ENCODE measurements at places on chromosomes 3 and 15. TPM values are rescaled to one million over a fixed set of nuclear protein-coding genes. Genes with fewer than 3 reads are reported as not detected.

ITIH3 gene
- not detected for total RNA-seq

PTPRG gene
- total RNA-seq: 108 TPM

LRRC31 gene
- total RNA-seq: not detected

GABRR3 gene
- not detected for total RNA-seq

CFAP92 gene
- 1.2 TPM for total RNA-seq

AHSG gene
- not detected for total RNA-seq

TNK2 gene
- 77.5 TPM for total RNA-seq

CHDH gene
- 12.7 TPM for total RNA-seq

TUSC7 gene
- total RNA-seq: not detected

HOMER2 gene
- total RNA-seq: 31.8 TPM

ADCY5 gene
- total RNA-seq: 3.9 TPM

EOGT gene
- 27.5 TPM for total RNA-seq

DNA sequence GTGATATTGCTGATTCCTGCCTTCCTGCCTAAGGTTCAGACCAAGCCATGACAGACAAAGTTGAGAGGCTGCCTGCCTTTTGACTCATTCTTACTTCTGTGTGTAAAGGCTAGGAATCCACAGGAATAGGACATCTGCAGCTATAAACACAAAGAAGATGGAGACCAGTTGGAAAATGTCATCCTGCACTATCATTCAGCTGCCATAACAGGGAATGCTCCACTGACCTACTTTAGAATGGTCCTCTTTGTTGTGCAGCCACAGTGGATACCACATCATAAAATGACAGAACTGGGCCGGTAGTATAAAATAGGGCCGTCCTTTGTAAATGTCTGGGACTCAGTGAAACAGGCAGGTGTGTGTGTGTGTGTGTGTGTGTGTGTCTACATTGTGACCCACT, 75.1 kb downstream of the STAC start:
- no peak for DNase-seq

GRCh38 chr3:39144748-39145380, 8.5 kb downstream of the CSRNP1 start:
- peak; percentile 43 for DNase-seq

DNA sequence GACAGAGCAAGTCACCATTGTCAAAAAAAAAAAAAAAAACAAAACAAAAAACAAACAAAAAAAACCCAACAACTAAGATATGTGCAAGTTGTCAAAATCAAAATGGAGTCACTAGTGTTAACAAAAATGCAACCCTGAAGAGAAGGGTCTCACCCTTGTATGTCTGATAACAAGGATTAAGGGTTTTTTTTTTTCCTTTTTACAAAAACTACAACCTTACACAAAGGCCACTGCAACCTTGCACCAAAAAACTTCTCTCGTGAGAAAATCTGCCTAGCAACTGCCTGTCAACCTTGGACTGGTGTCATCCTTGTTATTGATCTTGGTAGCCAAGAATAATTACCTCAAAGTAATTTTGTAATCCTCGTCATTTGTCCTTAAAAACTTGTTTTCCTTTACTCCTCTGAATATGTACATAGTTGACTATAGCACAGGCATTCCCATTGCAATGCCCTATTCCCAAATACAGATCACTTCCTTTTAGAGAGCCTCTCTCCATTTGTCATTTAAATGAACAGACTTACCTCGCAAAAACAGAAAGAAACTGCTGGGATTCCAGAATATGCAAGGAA, 24.0 kb downstream of the TFRC start:
- DNase-seq: no peak

- no peak for DNase-seq
Measured at GRCh38 chr3:39029556-39029955, 22.2 kb downstream of the SCN11A start.

- DNase-seq: peak; percentile 25
Measured at GRCh38 chr15:66936109-66936860, 129.1 kb upstream of the SMAD3 start.

- DNase-seq: no peak
Measured at GRCh38 chr15:99315636-99316035, 64.4 kb downstream of the LRRC28 start.

DNA sequence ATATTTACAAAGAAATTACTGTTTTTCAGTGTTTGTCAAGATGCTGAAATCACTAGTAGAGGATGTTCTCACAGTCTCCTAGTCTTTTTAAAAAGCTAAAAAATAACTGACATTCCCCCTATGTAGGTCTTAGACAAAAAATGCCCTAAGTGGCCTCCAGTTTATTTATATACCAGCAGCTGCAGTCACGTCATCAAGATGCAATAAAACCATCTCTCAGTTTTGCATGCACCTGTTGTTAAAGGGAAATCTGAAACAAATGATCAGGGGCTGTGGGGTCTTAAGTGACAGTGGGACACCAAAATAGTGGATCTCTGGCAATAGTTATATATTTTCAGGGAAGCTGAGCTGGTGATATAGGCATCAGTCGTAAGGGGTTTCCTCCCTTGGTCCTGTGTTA, 146.5 kb upstream of the ARPP21 start:
- no peak for DNase-seq

DNA sequence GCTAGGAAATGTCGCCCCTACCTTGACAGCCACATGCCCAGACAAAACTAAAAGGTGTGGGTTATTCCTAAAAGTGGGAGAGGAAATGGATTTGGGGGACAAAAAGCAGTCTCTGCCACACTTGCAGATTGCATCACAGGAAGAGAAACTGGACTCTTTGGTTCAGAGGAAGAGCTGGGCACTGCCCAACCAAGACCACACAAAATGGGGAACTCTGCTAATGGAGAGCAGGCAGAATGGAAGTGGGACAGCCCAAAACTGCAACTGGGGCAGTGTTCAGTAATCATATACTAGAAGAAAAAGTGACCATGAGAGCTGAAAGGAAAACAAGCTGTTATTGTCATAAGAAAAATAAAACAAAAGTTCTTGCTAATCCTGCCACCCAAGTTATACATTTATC, 138.9 kb upstream of the FRMD4B start:
- DNase-seq: no peak

DNA sequence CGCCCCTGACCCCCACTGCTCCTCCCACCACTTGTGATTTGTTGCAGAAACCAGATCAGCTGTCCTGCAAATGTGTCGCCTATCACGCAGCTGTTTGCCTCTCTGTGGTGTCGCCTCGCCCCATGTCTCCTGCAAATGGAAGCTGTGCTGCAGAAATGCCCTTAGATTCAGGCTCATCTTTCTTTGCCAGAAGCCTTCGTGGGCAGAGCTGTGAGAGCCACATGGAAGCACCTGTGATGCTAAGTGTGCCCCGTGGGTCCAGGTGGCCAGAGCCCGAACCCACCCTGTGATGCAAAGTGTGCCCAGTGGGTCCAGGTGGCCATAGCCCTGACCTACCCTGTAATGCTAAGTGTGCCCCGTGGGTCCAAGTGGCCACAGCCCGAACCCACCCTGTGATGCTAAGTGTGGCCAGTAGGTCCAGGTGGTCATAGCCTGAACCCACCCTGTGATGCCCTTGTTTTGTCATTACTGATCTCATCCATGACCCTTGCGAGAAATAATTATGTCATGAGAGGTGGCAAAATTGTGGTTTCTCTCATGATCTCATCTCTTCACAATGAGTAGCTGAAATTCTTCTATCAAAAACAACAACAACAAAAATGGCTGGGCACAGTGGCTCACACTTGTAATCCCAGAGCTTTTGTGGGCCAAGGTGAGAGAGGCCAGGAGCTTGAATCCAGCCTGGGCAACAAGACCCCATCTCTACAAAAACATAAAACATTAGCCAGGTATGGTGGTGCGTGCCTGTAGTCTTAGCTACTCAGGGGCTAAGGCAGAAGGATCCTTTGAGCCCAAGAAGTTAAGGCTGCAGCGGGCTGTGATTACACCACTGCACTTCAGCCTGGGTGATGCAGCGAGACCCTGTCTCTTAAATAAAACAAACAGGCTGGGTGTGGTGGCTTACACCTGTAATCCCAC, 187.4 kb downstream of the GOLGA6L6 start:
- DNase-seq: peak; percentile 45

DNA sequence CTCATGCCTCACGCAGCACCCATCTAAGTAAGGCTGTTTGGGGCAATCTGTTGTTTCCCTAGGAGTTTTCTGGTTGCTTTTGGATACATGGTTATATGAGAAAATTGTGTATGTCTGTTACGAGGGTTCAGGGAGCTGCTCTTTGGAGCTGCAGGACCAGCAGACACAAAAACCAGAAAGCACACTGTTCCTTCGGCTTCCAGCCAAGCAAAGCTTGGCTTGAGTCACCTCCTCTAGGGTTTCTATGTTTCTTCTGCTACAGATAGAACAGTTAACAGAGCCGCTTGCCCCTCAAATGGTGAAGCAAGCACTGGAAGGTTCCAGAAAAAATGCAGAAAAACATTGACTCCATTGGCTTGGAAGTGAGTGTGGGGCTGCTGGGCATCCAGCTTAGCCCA, 49.2 kb upstream of the CTDSPL start:
- DNase-seq: no peak

- no peak for DNase-seq
Measured at GRCh38 chr3:39224288-39224687, 31.9 kb upstream of the XIRP1 start.

DNA sequence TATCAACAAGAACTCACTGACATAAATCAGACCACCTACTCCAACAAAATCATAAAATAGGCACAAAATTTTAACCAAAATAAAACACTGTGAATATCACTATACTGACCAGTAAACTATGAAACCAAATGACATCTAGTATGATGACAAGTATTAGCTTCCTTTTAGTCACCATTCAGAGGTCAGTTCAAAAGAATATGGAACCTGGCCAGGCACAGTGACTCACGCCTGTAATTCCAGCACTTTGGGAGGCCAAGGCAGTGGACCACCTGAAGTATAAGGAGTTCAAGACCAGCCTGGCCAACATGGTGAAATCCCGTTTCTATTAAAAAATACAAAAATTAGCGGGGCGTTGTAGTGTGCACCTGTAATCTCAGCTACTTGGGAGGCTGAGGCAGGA, 65.8 kb downstream of the SMARCC1 start:
- DNase-seq: no peak

GRCh38 chr3:52291508-52292181, 4.0 kb downstream of the GLYCTK start:
- DNase-seq: peak; percentile 79

GRCh38 chr3:8492744-8493511, 8.7 kb upstream of the LMCD1 start:
- no peak for DNase-seq

DNA sequence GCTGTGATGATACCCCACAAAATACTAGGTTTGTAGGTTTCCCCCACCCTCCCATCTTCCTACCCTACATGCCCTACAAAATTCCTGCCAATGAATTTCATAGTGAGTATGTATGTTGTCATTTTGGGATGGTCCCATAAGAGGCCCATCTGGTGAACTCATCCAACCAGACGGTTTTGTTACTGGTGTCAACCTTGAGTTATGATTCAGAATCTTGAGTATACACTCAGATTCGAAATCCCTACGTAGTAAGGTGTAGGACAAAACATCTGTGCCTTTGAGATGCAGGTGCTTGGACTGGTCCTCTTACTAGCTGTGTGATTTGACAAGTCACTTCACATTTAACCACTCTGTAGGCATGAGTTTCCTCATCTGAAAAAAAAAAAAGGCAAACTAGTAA, 3.6 kb downstream of the SIAH2 start:
- DNase-seq: no peak

DNA sequence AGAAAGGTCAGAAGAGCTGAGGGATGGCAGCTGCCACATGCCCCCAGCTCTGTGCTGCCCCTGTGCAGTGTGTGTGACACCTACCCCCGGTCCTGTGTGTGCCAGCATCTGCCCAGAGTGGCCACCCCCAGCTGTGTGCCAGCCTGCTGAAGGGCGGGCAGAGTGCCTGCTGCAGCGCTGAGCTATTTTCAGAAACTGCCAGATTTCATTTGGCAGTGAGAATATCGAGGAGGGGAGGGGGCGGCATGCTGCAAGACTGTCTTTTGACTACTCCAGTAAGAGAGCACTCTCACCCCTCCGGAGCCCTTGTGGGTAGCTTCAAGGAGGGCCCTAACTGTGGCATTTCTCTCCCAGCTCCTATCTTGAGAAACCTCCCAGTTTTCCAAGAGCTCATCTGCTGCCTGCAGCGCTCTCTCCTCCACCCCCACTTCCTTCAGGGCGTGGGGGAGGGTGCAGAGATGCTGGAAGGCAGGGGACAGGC, 25.2 kb upstream of the DOCK3 start:
- DNase-seq: no peak

DNA sequence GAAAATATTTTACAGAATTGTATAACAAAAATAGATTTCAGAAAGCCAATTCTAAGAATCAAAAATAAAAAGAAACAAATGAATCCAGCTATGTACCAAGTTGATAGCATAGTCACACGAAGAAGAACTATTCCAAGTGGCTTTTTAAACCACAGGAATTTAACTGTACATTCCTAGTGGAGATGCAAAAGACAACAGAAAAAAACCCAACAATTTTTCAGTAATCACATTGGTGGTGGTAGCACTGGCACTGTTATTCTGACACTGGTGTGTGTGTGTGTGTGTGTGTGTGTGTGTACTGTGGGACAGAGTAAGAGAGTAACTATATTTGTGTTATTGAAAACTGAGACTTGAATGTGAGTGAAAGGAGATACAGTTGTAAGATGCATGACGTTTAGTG, 9.1 kb downstream of the BFSP2 start:
- DNase-seq: no peak

- DNase-seq: no peak
Measured at GRCh38 chr15:67335534-67336222, 81.1 kb downstream of the IQCH start.

DNA sequence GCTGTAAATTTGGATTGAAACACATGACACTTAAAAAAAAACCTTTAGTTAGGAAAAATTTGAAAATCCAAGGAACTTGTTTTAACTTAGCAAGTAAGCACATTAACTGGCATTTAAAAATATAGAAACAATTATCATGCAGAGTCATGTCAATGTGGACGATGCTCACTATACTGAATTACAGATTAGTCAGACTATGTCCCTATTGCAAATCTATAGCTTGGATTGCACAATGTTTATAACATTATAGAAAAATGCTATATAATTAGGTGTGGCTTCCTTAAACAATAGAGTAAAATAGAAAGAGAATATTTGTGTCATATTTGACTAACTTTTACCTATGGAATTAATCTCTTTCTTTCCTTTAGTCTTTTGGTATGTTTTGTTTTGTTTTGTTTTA, 48.4 kb upstream of the TUSC7 start:
- no peak for DNase-seq

- DNase-seq: no peak
Measured at GRCh38 chr15:77724715-77725114, 92.0 kb upstream of the LINGO1 start.
